ENCODE measurements at places on chromosomes 2 and 18.

GRCh38 chr2:210189452-210190138 lies 18.4 kb upstream of the KANSL1L start:
- no peak for DNase-seq

- DNase-seq, result no peak
Measured at GRCh38 chr2:39375917-39376316, 61.2 kb downstream of the MAP4K3 start.

GRCh38 chr2:49165662-49166061 lies 11.3 kb upstream of the FSHR start:
- DNase-seq, result no peak

DNA sequence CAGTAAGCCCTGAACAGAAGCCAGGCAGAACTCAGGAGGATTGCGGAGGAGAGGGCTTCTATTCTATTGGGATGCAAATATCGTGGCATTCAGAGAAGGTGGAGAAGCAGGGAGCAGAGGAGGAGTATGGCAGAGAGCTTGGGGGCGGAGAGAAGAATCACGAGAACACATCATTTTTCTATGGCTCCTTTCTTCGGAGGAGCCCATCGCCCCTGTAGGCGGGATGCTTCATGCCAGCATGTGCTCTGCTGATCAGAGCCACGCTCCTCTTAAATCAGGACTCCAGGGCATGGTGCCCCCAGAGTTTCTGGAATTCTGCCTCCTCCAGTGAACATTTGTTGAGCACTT lies 71.1 kb downstream of the CIB4 start:
- no peak for DNase-seq

All from anterior cingulate cortex (tissue), 58 donors.